Heart right ventricle (tissue), 16 donors: ENCODE measurements at places on chromosomes 1 and 21.
A peak's percentile ranks its signal among the peaks of the same experiment; 100 is the strongest.

- DNase-seq = no peak
Observed at GRCh38 chr1:181541947-181542346, 58.6 kb downstream of the CACNA1E start.

DNA sequence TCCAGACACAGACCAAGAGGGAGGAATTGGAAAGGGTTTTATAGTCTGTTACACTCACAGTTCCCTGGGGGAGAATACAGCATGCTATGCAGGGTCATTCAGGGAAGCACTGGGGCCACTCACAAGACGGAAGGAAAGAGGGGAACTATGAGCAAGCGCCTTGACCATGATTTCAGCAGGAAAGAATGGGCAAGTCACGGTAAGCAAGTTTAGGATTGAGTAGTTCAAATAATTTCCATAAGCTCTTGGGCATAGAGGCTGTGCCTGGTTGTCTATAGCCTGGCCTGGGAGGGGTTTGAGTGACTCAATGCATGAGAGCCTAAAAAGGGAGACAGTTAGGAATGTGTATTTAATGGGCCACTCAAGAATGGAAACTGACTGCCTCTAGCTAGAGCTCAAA, 176.7 kb downstream of the TTLL7 start:
- no peak for DNase-seq

GRCh38 chr1:12191242-12192032, 24.6 kb downstream of the TNFRSF1B start:
- no peak for DNase-seq

DNA sequence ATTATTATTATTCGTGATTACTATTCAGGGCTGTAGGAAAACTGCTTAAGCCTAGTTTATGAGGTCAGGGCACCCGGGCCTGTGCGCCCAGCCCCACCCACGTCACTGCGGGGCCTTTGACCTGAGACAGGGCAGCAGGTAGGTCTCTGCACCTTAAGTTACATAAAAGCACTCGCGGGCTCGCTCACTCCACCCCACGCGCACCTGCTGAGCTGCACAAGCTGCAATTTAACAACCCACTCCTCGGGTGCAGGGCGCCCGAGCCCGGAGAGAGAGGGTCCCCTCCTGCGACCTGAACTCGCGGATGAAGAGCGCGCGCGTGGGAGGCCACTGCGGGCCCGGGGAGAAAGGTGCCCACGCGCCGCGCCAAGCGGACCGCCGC, 477 bp downstream of the ICMT start:
- no peak for DNase-seq

GRCh38 chr1:44068442-44068921, 37.2 kb upstream of the SLC6A9 start:
- DNase-seq = no peak

- no peak for DNase-seq
Observed at GRCh38 chr1:167748906-167749305, 27.1 kb downstream of the MPZL1 start.

GRCh38 chr1:110594456-110595352, 11.5 kb downstream of the KCNA2 start:
- DNase-seq = no peak

- DNase-seq = no peak
Observed at GRCh38 chr1:177171536-177172123, 872 bp downstream of the BRINP2 start.

- DNase-seq = no peak
Observed at GRCh38 chr1:66383611-66384010, 150.3 kb upstream of the SGIP1 start.

GRCh38 chr1:9852410-9853248, 28.9 kb upstream of the CLSTN1 start:
- no peak for DNase-seq

DNA sequence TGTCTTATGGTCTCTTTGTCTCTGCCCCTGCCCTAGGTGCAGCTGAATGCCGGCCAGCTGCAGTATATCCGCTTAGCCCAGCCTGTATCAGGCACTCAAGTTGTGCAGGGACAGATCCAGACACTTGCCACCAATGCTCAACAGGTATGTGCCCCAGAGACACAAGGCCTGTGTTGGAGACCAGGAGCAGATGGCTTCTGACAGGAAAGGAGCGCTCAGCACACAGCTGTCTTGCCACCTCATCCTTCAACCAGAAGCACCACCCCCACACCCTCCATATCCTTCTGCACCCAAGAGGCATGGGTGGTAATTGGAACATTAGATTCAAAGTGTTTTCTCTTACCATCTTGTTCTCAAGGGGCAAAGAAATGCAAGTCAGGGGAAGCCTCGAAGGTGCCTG, 17.0 kb upstream of the KCNQ4 start:
- DNase-seq = no peak

DNA sequence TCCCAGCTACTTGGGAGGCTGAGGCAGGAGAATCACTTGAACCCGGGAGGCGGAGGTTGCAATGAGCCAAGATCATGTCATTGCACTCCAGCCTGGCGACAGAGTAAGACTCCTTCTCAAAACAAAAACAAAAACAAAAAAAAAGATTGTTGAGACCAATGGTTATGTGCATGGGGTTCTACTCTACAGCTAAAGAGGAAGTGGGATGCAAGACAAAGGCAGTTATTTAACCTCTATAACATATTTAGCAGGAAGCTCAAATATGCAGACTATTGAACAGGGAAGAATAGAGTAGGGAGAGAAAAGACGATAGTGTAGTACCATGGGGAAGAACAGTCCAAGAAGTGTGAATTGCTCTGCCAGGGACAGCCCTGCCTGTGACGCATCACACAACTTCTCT, 227.7 kb downstream of the SMYD3 start:
- no peak for DNase-seq

GRCh38 chr1:56516539-56517252, 62.7 kb downstream of the PLPP3 start:
- no peak for DNase-seq

- no peak for DNase-seq
Observed at GRCh38 chr1:115227346-115228082, 110.5 kb downstream of the NGF start.

GRCh38 chr1:236175642-236176336, 33.5 kb downstream of the GPR137B start:
- no peak for DNase-seq

DNA sequence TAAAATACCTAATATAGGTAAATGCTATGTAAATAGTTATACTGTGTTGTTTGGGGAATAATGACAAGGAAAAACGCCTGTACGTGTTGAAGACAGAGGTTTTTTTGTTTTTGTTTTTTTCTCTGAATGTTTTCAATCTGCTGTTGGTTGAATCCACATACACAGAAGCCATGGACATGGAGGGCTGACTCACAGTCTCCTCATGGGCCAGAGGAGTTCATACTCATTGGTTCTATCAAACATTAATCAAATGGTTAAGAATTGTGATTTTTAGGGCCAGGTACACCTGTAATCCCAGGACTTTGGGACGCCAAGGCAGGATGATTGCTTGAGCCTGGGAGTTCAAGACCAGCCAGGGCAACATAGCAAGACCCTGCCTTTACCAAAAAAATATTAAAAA, 20.5 kb downstream of the MIER1 start:
- no peak for DNase-seq

DNA sequence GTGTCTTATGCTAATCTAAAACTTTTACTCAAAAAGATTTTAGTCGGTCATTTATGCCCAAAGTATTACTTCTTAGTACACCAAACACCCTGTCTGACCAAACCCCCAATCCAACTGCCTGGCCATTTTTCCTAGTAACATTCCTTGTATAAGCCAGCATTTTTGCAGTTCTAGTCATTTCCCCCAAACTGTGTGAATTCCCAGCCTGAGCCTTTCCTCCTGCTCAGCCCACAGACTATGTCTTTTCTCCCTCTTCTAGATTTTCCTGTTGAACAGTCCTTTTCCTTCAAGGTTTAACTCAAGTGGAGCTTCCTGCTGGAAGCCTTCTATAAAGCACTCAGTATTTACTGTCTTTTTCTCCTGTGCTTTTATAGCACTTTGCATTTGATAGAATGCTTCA, 843.8 kb downstream of the USP25 start:
- no peak for DNase-seq

DNA sequence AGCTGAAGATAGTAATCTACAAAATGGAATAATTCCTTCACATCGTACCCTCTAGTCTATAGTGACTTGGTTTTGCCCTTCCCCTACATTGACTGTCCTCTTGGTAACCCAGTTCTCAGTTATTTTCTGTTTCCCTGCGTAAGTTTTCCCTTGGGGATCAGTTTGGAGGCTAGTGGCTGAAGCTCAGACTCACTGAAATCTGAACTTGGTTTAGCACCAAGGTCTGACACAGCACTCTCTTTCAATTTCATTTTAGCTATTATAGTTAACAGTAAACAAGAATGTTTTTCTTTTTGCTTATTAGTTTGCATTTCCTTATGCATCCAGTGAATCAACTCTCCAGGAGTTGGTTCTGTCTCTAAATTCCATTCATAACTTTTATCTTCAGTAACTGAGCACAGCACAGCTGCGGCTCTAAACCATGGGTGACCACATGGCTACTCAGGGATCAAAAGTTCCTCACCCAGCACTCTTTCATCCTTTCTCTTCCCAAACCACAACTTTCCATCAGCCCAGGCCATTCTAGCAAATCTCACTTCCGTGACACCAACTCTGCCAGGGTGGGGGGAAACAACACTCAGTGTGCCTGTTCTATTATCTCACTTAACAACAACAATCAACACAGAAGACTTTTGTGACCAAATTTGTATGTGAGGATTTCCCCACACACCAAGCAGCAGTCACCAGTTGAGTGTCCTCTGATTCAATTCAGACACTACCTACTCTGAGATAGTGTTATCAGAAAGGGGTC, 17.6 kb upstream of the IFI6 start:
- DNase-seq = no peak

GRCh38 chr1:201493757-201494617, 12.9 kb downstream of the CSRP1 start:
- peak; percentile 45 for DNase-seq

DNA sequence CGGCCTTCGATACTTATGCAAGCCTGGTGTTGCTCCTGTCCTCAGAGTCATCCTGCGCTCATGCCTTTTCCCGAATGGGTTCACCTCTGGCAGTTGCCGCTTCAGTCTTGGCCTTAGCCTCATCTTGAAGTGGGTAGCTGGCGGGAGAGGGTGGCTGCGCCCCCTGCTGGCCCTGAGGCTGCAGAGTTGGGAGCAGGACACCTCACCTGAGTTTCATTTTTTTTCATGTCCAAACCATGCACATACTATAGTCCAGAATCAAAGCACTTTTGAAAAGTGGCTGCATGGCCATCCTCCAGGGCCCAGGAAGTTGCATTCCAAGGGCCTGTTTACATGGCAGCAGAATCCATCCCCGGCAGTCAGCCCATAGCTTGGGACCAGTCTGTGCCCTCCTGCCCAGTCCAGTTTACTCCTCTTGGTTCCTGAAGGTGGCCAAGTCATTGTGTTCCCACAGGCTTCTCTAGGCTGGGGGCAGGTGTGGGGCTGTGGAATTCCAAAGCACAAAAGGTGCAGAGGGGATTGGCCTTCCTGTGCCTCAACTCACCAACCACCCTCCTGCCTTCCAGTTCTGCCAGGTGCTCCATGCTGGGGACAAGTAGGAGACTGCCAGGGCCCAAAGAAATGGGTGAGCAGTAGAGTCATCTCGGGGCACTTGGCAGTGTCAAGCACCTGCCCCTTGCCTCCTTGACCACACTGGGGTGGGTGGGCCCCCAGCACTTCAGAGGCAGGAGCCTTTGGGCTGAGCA, 44.0 kb downstream of the YARS1 start:
- peak; percentile 77 for DNase-seq

GRCh38 chr1:21931171-21932093, 5.7 kb downstream of the HSPG2 start:
- DNase-seq = no peak

DNA sequence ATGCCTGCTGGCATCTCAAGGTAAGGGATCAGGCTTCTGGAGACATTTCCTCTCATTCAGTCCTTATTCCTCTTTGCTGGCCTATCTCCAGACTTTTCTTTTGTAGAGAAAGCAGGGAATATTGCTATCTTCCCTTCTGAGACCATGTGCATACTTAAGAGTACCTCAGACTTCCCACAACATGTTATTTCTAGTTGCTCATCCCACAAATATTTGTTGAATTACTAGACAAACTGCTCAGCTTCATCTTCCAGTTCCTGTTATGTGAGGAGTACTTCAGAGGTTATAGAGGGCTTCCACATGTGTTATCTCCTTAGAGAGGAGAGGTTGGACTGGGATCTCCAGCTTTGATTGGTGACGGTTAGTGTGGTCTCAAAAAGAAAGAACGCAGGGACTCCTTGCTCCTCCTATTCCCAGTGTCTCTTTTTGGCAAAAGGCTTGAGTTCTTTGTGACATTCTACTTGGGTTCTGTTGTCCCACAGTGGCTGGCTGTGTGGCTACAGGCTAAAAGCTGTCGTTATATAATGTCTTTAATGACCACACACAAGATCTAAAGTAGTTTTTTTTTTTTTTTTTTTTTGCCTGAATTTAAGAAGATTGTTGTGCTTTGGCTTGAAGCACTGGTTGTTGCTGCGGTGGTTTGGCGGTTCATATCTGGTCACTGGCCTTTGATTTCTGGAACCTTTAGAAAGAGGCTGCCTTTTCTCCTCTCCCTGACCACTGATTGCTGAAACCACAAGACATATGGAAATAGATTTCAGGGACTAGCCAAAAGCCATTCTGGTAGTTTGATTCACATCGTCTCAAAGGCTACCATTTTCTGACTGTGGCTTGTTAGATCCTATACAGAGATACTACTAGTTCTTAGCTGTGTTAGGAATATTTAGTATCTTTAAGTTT, 78.7 kb downstream of the FGGY start:
- no peak for DNase-seq

GRCh38 chr1:33317946-33318345, 3.0 kb downstream of the A3GALT2 start:
- DNase-seq = no peak

GRCh38 chr1:18526436-18527275, 45.9 kb downstream of the KLHDC7A start:
- no peak for DNase-seq

- DNase-seq = no peak
Observed at GRCh38 chr1:28534671-28535070, 18.2 kb upstream of the TRNAU1AP start.

- no peak for DNase-seq
Observed at GRCh38 chr1:100760511-100760910, 41.0 kb downstream of the VCAM1 start.

DNA sequence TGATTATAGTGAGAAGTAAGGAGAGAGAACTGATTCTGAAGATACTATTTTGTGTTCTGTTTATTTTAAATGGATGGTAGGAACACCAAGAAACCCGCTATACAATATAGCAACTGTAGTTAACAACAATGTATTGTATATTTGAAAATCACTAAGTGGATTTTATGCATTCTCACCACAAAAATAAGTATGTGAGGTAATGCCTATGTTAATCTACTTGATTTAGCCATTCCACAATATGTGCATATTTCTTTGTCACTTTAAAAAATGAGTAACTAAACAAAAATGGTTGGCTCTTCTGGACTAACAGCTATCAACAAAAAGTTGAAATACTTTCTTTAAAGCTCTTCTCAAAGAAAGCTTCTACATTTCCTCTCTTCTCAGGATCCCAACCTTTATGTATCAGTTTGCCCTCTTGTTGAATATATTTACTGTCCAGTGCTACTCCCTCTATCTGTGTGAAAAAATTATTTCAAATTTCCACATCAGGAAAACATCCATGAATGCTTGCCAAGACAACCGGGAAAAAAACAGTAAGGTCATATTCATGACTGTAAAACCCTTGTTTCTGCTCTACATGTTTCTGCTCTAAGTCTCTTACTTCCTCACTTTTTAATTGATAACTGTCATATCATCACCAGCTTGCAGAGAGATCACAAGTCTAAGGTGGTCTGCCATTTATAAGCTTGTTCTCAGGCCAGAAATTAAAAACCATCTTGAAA, 27.0 kb downstream of the CLCA4 start:
- no peak for DNase-seq

- peak; percentile 78 for DNase-seq
Observed at GRCh38 chr1:226061841-226062557, 517 bp upstream of the H3-3A start.
